Urinary bladder (tissue), 4 donors: ENCODE measurements at places on chromosomes 4 and X. TPM values are rescaled to one million over a fixed set of nuclear protein-coding genes. Genes with fewer than 3 reads are reported as not detected.

The HPSE gene
- 0.90 TPM for total RNA-seq

The GNRHR gene
- total RNA-seq = not detected

The THAP6 gene
- total RNA-seq = 38.6 TPM

The TBC1D8B gene
- total RNA-seq = 44.0 TPM

The ELF4 gene
- total RNA-seq = 11.3 TPM

The GPR143 gene
- total RNA-seq = 0.79 TPM

The HPF1 gene
- 23.4 TPM for total RNA-seq

The CYTL1 gene
- 24.2 TPM for total RNA-seq

The KCND1 gene
- total RNA-seq = 2.4 TPM

The FATE1 gene
- not detected for total RNA-seq

The CCNG2 gene
- 84.8 TPM for total RNA-seq

The GPM6B gene
- total RNA-seq = 47.2 TPM

The SULT1E1 gene
- total RNA-seq = 153 TPM

The VCX3B gene
- not detected for total RNA-seq

The CLDN34 gene
- total RNA-seq = 0.32 TPM

The CFP gene
- 0.79 TPM for total RNA-seq

The ELF2 gene
- 136 TPM for total RNA-seq

The RHOXF2 gene
- not detected for total RNA-seq

The SPANXN4 gene
- total RNA-seq = not detected

The SLC34A2 gene
- total RNA-seq = 0.58 TPM

The ZFYVE28 gene
- 6.3 TPM for total RNA-seq

The NAA11 gene
- total RNA-seq = not detected

The TRIM2 gene
- total RNA-seq = 119 TPM

The HSFX3 gene
- not detected for total RNA-seq

The SERPINA7 gene
- not detected for total RNA-seq

The TNMD gene
- 4.3 TPM for total RNA-seq

The TMEM31 gene
- total RNA-seq = not detected

The SAGE1 gene
- total RNA-seq = not detected

The IGSF1 gene
- 0.63 TPM for total RNA-seq

The RIBC1 gene
- total RNA-seq = 0.32 TPM

The USP26 gene
- not detected for total RNA-seq

The CTAG1A gene
- not detected for total RNA-seq

The FOXR2 gene
- total RNA-seq = not detected

The FGF13 gene
- total RNA-seq = 59.1 TPM

The PPP1R2C gene
- not detected for total RNA-seq

The RASL11B gene
- 8.7 TPM for total RNA-seq

The OTC gene
- total RNA-seq = 0.63 TPM

The XAGE2 gene
- total RNA-seq = not detected

The SPANXB1 gene
- not detected for total RNA-seq

The NXF2B gene
- not detected for total RNA-seq

The CAPN6 gene
- 52.4 TPM for total RNA-seq

The BCAP31 gene
- 68.6 TPM for total RNA-seq

The PPP2R2C gene
- 3.0 TPM for total RNA-seq

The XK gene
- 4.2 TPM for total RNA-seq
